ENCODE measurements at places on chromosomes 16 and 17. TPM values are rescaled to one million over a fixed set of nuclear protein-coding genes. Genes with fewer than 3 reads are reported as not detected.

ZNF750 gene
- 0.31 TPM for polyA plus RNA-seq

KRT33B gene
- not detected for polyA plus RNA-seq

SEZ6 gene
- 64.1 TPM for polyA plus RNA-seq

KCNJ2 gene
- polyA plus RNA-seq = 1.2 TPM

MYH3 gene
- polyA plus RNA-seq = 0.36 TPM

WFIKKN2 gene
- polyA plus RNA-seq = 0.70 TPM

HID1 gene
- polyA plus RNA-seq = 93.8 TPM

LLGL2 gene
- polyA plus RNA-seq = 22.1 TPM
